Suppressor macrophage treated with lipopolysaccharide for 1 hour (primary cell): ENCODE measurements at places on chromosomes 7 and 10.

DNA sequence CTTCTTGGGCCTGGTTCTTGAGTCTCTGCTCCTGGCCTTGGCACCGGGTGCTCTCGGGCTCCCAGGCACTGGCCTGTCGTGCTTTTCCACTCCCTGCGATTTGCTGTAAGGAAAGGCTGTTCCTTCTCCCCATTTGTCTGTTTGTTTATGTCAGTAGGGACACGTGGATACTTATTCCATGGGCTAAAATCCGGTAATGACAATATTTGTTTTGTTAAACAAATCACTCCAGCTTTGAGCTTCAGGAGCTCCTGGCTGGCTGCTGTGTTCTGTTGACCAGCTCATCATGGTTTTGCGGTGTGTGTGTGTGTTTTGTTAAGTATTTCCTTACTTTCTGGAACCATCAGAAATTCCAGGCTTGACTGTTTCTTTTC is 17.5 kb upstream of the JAKMIP3 start:
- no peak for DNase-seq

DNA sequence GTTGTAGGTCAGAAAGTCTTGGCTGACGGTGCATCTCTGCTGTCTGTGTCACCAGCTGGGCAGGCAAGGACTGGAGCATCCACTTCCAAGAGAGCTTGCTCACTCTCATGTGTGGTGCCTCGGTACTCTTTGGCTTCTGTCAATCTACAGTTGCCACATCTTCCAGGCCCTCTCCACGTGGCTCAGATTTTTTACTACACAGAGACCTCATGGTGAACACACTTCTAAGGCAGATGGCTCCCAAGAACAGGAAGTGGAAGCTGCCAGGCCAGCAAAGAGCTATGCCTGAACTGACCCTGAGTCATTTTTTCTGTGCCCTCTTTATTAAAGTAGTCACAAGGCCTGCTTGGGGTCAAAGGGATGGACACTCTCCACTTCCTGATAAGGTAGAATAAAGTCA is 351.5 kb upstream of the AUTS2 start:
- peak; percentile 64 for DNase-seq

DNA sequence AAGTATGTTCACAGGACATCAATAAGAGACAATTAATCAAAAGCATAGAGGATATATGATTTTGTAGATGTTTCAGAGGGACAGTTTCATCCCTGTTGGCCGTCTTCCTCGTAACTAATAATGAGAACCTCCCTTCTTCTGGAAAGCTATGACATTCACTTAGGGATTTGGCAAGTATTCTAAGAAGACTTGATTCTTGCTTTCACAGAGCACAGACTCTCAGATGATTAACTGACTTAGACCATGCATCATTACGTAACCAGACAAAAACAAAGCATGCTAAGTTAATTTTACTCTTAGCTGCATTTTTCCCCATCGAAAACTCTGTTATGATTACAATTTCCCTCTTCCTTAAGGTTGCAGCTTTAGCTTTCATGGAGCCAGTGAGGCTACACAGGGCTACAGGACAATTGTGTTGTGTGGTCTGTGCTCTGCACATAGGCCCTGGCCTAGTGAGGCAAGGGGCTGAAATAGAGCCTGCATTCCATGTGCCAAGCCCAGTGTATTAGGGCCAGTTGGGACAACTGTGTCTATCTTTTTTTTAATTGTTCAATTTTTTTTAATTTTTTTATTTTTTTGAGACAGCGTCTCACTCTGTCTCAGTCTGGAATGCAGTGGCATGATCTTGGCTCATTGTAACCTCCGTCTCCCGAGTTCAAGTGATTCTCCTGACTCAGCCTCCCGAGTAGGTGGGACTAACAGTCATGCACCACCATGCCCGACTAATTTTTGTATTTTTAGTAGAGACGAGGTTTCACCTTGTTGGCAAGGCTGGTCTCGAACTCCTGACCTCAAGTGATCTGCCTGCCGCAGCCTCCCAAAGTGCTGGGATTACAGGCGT is 105.3 kb downstream of the PLXDC2 start:
- no peak for DNase-seq

- no peak for DNase-seq
Measured at GRCh38 chr10:31618541-31619291, 299.7 kb downstream of the ZEB1 start.
